Fibroblast of lung (primary cell): ENCODE measurements at places on chromosomes 3 and 15. TPM values are rescaled to one million over a fixed set of nuclear protein-coding genes. Genes with fewer than 3 reads are reported as not detected.
A peak's percentile ranks its signal among the peaks of the same experiment; 100 is the strongest.

DNA sequence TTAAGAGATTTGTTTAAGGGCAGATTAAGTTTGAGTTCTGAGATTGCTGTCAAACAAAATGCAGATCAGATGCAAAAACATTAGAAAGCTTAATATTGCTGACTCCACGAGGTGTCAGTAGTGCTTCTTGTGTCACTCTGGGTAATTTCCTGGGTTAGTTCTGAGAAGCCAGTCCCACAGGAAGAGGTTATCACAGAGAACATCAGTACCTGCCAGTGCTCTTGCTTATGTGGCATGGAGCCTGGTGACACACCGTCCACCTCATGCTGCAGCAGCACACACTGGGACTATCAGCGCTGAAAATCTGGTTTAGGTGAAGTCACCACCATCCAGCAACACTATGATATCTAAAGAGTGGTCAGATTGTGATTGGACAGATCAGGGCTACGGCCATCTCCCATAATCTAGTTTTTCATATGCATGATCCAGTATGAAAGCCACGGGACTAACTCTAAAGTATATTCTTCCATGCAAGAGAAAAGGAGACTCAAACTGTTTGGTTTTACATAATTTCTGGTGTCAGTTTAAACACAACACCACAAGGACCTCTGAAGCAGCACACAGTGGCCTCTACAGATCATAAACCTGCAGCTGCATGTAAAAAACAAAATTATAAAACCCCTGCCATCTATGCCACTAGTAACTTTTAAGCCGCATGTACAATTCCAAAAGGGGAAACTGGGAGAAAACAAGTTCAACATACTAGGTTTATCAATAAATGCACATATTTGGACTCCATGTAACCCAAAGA is 36.1 kb upstream of the MYO5C start:
- no peaks in the 10 kb centered on the region for H3K4me1 ChIP-seq
- peak; percentile 64 for DNase-seq
- H3K4me3 ChIP-seq: no peak overlapping the region
- no peak overlapping the region for H3K27ac ChIP-seq
- H3K27me3 ChIP-seq: no peaks in the 10 kb centered on the region

GRCh38 chr3:94210256-94210655 is 147.4 kb downstream of the NSUN3 start:
- no peak overlapping the region for H3K4me3 ChIP-seq
- no peak for DNase-seq
- no peaks in the 10 kb centered on the region for H3K36me3 ChIP-seq
- H3K27me3 ChIP-seq: no peaks in the 10 kb centered on the region
- no peak overlapping the region for H3K27ac ChIP-seq
- H3K4me1 ChIP-seq: no peaks in the 10 kb centered on the region

- no peak overlapping the region for H3K4me3 ChIP-seq
- no peak overlapping the region for H3K27ac ChIP-seq
- H3K27me3 ChIP-seq: no peaks in the 10 kb centered on the region
These were observed 219.8 kb downstream of the ROBO2 start for GRCh38 chr3:77259694-77260093.

- no peak for DNase-seq
- H3K4me1 ChIP-seq: no peaks in the 10 kb centered on the region
- H3K27ac ChIP-seq: no peak overlapping the region
- H3K4me3 ChIP-seq: no peak overlapping the region
These were observed 30.2 kb downstream of the TSPAN3 start for GRCh38 chr15:77040673-77041072.

GRCh38 chr15:80026754-80027153 is 32.7 kb upstream of the ZFAND6 start:
- H3K4me3 ChIP-seq: no peak overlapping the region
- no peak overlapping the region for H3K27ac ChIP-seq
- no peaks in the 10 kb centered on the region for H3K27me3 ChIP-seq
- no peaks in the 10 kb centered on the region for H3K4me1 ChIP-seq

- H3K27me3 ChIP-seq: no peaks in the 10 kb centered on the region
- no peaks in the 10 kb centered on the region for H3K4me1 ChIP-seq
- no peak for DNase-seq
- H3K4me3 ChIP-seq: no peak overlapping the region
- no peaks in the 10 kb centered on the region for H3K36me3 ChIP-seq
- H3K27ac ChIP-seq: no peak overlapping the region
These were observed 105.7 kb downstream of the DPH6 start for GRCh38 chr15:35440265-35440664.

- peaks cover 8% of the 10 kb centered on the region for H3K36me3 ChIP-seq
- peak; percentile 61 for DNase-seq
- no peaks in the 10 kb centered on the region for H3K27me3 ChIP-seq
- no peak overlapping the region for H3K27ac ChIP-seq
These were observed 4.2 kb downstream of the MFGE8 start for GRCh38 chr15:88908697-88909621.

DNA sequence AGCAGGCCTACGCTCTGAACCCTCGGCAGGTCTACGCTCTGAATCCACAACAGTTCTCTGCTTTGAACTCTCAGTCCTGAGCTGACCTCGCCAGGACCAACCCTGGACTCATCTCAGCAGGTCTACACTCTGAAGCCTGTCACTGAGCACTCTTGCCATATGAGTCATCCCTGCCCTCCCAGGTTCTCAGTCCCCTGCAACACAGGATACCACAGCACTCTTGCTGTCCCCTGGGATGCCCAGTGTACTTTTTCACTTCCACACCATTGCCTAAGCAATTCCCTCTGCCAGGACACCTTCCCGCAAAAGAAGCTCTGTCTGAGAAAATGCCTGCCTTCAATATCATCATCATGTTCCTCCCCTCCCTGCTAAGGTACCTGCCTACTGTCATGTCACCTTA is 42.0 kb downstream of the NUP210 start:
- H3K4me1 ChIP-seq: peaks cover 23% of the 10 kb centered on the region
- peak; percentile 22 for DNase-seq
- H3K27ac ChIP-seq: no peak overlapping the region
- no peaks in the 10 kb centered on the region for H3K36me3 ChIP-seq
- no peak overlapping the region for H3K4me3 ChIP-seq
- H3K27me3 ChIP-seq: no peaks in the 10 kb centered on the region

- H3K4me1 ChIP-seq: no peaks in the 10 kb centered on the region
- no peak for DNase-seq
- H3K27ac ChIP-seq: no peak overlapping the region
- no peaks in the 10 kb centered on the region for H3K27me3 ChIP-seq
- H3K4me3 ChIP-seq: no peak overlapping the region
These were observed 8.0 kb downstream of the GCSAM start for GRCh38 chr3:112124907-112125607.

DNA sequence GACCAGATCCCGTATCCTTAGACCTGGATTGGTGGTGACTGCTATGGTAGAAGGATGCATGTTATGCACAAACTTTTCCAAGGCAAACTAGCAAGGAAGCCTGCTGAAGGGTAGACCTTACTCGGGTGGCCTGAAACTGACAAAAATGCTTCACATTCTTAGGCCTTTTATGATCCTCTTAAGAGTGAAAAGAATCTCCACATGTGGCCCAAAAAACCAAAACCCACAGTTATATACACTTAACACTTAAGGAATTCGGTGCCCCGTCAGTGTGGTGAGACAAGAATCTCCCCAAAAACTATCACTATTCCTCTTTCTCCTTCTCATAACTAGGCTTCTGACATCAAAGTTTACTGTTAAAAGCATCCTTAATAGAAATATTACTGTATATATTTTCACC is 130.1 kb upstream of the SOX2 start:
- H3K4me3 ChIP-seq: no peak overlapping the region
- H3K27ac ChIP-seq: no peak overlapping the region
- H3K27me3 ChIP-seq: no peaks in the 10 kb centered on the region
- H3K4me1 ChIP-seq: no peaks in the 10 kb centered on the region
- DNase-seq: no peak

DNA sequence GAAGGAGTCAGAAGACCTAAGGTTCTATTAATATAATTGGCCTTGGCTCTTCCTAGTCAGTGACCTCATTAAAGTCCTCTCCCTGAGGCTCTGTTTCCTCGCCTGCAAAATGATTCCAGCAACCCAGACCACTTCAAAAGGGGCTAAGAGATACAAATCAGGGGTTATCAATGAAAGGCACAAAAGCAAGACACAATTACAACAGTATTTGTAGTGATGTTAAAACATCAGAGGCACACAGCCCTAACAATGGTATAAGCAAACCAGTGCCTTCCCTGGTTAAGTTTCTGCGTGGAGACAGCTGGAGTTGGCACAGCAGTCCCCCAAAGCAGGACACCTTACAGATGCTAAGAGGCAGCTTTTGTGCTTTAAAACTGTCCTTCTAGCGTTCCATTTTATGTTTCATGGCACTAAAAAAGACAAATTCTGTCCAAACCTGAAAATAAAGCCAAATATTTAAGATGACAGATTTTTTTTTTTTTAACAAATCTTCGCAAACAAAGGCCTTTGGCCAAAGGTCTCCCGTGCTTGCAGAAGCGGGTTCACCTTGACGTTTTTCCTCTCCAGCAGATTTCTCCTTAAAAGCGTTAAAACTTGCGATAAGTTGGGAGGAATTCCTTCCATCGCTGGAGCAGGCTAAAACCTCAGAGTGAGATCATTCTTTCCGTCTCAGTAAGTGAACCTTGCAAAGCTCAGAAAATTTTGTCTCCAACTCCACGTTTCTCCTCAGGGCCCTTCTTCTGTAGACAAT is 999 bp downstream of the ZNF280D start:
- peaks cover 4% of the 10 kb centered on the region for H3K4me1 ChIP-seq
- peak overlapping the region; percentile 86 for H3K27ac ChIP-seq
- H3K36me3 ChIP-seq: no peaks in the 10 kb centered on the region
- peak overlapping the region; percentile 84 for H3K4me3 ChIP-seq
- peak; percentile 87 for DNase-seq
- no peaks in the 10 kb centered on the region for H3K27me3 ChIP-seq

DNA sequence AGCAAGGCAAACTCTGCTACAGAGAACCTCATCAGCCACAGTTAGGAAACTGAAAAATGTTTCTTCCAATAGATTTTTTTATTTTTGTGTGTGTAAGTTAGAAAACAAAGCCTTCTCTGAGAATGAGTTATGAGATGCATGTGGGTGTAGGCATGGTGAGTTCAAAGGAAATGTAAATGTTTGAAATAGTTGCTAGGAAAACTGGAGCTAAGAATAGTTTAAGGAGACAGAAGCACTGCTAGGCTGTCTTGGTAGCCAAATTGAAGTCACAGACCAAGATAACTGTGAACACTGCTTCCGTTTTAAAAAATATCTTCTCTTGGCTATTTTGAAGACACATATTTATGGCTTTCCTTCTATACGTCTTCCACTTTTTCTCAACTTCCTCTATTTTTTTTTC is 1501.2 kb upstream of the CADM2 start:
- no peaks in the 10 kb centered on the region for H3K36me3 ChIP-seq
- DNase-seq: no peak
- no peak overlapping the region for H3K27ac ChIP-seq
- H3K4me3 ChIP-seq: no peak overlapping the region
- H3K27me3 ChIP-seq: no peaks in the 10 kb centered on the region

Gene ARL13B
- 8.4 and 11.6 TPM in 2 replicates for total RNA-seq

Gene C3orf62
- 1.5 TPM in 2 replicates for total RNA-seq

Gene SLC26A6
- total RNA-seq: 32.9 and 36.3 TPM in 2 replicates
